ENCODE measurements at places on chromosomes 16 and 17. TPM values are rescaled to one million over a fixed set of nuclear protein-coding genes. Genes with fewer than 3 reads are reported as not detected.

The LSM12 gene
- total RNA-seq: 104 TPM

The NOD2 gene
- 1.1 TPM for total RNA-seq

The TPPP3 gene
- total RNA-seq: not detected

The GLTPD2 gene
- total RNA-seq: not detected

The NHLRC4 gene
- 0.41 TPM for total RNA-seq

The P3H4 gene
- total RNA-seq: 3.2 TPM

The C17orf78 gene
- not detected for total RNA-seq

The KAT7 gene
- 61.2 TPM for total RNA-seq

The NXN gene
- 1.4 TPM for total RNA-seq

The SLC16A6 gene
- total RNA-seq: 2.8 TPM

The CES4A gene
- 5.9 TPM for total RNA-seq

The HASPIN gene
- 20.7 TPM for total RNA-seq

The PTGES3L gene
- 2.2 TPM for total RNA-seq

The KRTAP4-3 gene
- not detected for total RNA-seq

The EMP2 gene
- not detected for total RNA-seq

The KRTAP2-3 gene
- total RNA-seq: not detected

The SHPK gene
- total RNA-seq: 10.0 TPM

Data from activated CD8-positive, alpha-beta T cell treated with anti-CD3 and anti-CD28 coated beads for 36 hours (primary cell).